NCI-H187 treated with DMSO at 0.1 percent for 48 hours (cell line): ENCODE measurements at places on chromosomes 6 and 20.

DNA sequence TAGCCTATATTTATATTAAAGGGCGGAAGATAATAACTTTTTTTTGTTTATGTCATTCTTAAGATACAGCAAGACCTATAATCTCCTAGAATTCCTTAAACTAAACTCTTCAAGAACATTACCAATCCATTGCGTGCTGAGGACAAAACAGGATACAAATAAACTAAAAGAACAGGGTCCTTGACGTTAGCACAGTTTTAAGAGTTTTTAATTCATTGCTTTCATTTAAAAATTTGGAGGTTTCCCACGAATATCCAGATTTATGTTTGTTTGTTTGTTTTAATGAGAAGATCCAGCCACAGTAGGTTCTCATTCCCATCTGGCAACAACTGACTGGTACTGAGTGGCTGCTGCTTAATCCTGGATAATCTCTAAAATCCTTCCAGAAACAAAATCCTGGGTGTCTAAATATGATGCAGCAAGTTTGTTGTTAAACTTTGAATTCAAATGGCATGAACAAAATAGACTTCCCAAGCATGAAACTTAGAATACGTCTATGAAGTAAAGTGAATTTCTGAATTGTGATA lies 153.7 kb downstream of the HACE1 start:
- DNase-seq = no peak

GRCh38 chr6:55016261-55016660 lies 158.1 kb upstream of the HCRTR2 start:
- no peak for DNase-seq

GRCh38 chr6:147392917-147393625 lies 115.4 kb upstream of the SAMD5 start:
- DNase-seq = no peak

GRCh38 chr6:168534265-168534664 lies 93.3 kb downstream of the SMOC2 start:
- DNase-seq = no peak

GRCh38 chr20:37535443-37536132 lies 7.9 kb upstream of the BLCAP start:
- no peak for DNase-seq

GRCh38 chr6:108080010-108080780 lies 5.7 kb upstream of the OSTM1 start:
- no peak for DNase-seq

DNA sequence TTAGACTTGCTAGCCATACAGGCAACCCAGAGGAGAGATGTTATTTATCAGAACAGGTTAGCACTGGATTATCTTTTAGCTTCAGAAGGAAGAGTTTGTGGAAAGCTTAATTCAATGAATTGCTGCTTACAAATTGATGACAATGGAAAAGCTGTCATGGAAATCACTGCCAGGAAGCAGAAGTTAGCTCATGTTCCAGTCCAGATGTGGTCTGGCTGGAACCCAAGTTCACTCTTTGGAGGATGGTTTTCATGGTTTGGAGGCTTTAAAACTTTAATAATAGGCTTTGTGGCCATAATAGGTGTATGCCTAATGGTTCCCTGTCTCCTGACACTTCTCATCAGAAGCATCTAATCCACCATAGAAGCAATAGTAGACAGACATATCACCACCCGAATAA lies 699.0 kb downstream of the PHF3 start:
- DNase-seq = no peak

DNA sequence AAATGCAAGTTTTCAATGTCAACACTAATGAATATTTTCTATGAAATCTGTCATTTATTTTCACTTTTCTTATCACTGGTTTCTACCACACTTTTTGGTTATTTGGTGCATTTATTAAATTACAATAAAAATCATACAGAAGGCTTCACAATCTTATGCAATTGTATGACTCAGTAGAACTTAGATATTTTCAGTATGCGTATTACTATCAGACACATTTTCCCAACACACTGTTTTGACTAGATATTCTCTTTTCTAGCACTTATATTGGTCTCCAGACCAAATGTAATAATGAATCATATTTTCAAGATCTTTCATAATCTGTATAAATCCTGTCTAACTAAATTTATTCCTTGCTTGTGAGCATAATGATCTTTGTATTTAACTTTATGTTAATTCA lies 74.1 kb downstream of the FAM83B start:
- no peak for DNase-seq

DNA sequence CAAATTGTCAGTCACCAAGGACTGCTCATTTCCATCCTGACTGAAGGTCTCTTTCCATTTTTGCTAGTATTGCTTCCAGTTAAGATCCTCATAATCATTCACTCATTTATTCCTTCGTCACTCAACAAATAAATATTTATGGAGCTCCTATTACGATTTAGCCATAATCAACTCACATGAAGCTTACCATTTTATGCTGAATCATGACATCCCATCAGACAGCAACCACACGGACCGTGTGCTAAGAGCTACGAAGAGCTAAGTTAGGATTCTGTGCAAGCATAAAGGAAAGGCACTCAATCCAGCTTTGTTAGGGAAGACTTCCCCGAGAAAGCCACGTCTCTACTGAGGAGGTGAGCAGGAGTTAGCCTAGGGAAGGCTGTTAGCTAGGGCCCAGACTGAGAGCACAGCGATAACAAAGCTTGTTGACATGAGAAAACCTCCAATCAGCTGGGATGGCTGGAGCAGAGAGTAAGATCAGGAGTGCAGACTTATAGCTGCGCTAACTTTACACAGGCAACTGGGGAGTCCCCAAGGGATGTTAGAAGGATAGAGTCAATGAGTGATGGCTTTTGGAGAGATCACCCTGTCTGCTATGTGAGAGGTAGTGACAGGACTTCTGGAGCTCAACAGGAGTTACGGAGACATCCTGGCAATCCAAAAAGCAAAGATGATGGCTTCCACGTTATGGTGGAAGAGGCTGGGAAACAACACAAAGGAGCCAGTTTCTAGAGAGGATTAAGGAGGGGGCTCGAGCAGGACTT lies 2.6 kb upstream of the GID8 start:
- DNase-seq = no peak

- DNase-seq = no peak
Measured at GRCh38 chr6:36247693-36248092, 22.2 kb upstream of the PNPLA1 start.

DNA sequence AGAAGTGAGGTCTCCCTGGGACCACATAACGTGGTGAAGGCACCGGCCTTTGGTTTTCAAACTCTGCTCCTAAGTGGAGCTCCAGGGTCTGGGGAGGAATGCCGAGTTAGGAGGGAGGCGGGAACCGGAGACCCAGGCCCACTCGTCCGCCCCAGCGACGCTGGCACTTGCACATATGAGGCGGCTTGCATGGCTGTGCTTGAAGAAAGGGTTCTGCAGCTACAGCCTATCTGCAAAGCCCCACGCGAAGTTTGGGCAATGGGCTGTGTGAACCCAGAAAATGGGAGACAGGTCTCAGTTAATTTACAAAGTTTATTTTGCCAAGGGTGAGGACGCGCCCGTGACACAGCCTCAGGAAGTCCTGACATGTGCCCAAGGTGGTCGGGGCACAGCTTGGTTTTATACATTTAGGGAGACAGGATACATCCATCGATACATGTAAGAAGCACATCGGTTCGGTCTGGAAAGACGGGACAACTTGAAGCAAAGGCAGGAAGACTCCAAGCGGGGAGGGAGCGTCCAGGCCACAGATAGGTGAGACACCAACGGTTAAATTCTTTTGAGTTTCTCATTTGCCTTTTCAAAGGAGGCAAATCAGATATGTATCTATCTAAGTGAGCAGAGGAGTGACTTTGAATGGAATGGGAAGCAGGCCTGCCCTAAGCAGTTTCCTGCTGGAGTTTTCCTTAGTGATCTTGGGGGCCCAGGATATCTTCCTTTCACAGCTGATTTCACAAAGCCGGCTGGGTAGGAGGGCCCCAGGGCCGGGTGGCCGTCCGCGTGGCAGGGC lies 782 bp upstream of the PCMTD2 start:
- DNase-seq = no peak

GRCh38 chr20:46985671-46986070 lies 91.0 kb downstream of the EYA2 start:
- no peak for DNase-seq

DNA sequence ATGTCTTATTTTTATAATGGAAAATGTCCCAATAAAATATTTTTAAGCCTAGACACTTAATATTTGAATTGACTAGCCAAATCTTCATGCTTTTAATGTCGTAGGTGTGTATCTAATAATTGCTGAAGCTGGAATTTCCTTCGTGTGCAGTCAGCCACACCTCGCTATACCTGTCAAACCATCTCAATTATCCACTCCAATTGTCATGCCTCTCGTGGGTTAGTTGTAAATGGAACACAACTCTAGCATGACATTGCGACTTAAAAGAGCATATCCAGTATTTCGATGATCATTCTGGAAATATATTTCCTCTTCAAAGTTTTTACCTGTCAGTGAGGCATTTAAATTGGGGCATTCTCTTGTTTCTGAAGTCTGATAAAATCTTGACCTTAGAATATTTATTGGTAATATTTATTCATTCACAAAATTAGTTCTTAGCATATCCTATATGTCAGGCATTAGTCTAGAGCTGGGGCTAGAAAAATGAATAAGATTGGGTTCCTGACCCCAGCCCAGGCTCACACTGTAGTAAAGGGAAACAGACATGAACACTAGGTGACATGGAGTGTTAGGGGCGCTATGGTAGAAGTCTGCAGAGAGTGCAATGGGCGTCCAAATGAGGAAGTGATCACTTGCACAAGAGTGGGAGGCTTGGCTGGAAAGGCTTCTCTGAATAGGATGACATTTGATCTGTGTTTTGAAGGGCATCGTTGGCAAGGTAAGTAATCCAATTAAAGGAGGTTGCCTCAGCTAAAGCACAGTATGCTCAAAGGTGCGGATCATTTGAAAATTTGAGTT lies 11.0 kb upstream of the CFAP206 start:
- DNase-seq = peak; percentile 41

GRCh38 chr20:40339661-40340449 lies 349.2 kb downstream of the MAFB start:
- DNase-seq = no peak

GRCh38 chr6:70599187-70599586 lies 32.5 kb downstream of the SDHAF4 start:
- DNase-seq = no peak

- no peak for DNase-seq
Measured at GRCh38 chr6:158680481-158680880, 30.6 kb downstream of the SYTL3 start.

DNA sequence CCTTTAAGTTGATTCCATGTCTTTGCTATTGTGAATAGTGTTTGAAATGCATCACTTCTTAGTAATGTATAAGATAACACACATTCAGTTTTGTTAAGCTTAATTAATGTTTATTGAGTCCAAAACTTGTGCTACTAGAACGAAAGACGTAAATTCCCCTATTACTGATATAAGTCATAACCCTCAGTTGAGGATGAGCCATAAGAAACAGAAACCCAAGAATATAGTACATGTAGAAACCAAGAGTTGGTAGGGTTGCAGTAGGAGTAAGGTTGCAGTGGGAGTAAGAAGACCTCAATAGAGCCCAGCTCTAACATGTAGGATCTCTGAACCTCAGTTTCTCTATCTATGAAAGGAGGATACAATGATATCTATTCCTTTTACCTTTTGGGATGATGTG lies 19.3 kb downstream of the CITED2 start:
- no peak for DNase-seq

GRCh38 chr6:167965592-167966539 lies 31.6 kb upstream of the KIF25 start:
- DNase-seq = no peak

- DNase-seq = no peak
Measured at GRCh38 chr20:36538026-36538722, 3.1 kb upstream of the MYL9 start.

DNA sequence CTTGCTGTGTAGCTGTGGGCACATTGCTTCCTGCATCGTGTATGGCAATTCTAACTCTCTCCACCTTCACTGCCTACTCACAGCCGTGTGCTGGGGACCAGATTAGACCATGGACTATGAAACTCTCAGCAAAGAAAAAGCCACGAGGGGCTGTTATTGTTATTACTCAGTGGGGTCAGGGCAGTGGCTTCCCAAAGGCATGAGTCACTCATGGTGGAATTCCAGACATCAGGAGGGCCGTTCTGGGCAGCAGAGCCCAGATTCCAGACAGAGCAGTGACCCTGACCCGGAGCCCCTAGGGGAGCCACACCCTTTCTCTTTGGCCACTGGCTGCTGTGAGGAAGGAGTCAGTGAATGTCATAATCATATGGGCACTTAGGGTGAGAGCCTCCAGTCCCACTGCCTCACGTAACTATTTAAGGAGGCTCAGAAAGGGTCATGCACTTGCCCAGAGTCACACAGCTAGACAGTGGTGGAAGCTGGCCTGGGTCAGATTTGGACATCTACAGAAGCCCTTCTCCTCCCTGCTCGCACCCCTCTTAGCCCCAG lies 22.2 kb upstream of the CCN5 start:
- DNase-seq = no peak

DNA sequence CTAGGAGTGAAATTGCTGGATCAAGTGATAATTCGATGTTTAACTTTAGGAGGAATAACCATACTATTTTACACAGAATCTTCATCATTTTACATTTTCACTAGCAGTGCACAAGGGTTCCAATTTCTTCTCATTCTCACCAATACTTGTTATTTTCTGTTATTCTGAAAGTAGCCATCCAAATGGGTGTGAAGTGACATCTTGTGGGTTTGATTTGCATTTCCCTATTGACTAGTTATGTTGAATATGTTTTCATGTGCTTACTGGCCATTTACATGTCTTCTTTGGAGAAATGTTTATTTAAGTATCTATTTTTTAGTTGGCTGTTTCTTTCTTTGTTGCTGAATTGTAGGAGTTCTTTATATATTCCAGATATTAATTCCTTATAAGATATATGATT lies 164.3 kb downstream of the CD109 start:
- DNase-seq = no peak

- no peak for DNase-seq
Measured at GRCh38 chr6:110310861-110311446, 47.2 kb downstream of the METTL24 start.

DNA sequence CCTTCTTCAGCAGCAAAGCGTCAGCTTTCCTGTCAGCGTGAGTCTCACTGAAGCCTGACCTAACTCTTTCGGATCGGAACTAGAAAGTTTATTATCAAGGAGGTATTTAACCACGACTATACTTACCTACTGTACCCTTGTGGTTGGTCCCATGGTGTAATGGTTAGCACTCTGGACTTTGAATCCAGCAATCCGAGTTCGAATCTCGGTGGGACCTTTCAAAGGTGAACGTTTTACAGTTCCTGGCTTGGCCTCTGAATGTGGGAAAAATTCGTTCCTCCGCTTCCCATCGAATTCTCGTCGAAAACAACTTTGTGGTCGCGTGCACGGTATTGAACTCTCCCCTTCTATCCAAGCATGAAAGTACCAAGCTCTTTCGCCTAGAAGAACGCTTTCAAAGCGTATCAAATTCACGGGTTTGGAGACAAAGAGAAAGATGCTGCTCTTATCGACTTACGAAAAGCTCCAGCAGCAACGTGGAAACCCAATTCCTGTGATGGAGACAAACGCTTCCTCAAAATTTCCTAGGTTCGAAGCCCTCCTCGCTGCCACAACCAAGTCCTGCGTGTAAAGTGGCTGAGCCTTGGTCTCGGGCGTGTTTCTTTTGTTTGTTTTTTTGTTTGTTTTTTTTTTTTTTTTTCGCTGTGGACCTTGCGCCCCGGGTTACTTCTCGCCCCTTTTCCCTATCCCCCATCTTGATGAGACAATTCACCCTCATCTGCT lies 63.7 kb downstream of the GPX5 start:
- DNase-seq = no peak

- DNase-seq = no peak
Measured at GRCh38 chr6:111086685-111087084, 618 bp upstream of the SLC16A10 start.
